ENCODE measurements at places on chromosomes 12 and 14.

DNA sequence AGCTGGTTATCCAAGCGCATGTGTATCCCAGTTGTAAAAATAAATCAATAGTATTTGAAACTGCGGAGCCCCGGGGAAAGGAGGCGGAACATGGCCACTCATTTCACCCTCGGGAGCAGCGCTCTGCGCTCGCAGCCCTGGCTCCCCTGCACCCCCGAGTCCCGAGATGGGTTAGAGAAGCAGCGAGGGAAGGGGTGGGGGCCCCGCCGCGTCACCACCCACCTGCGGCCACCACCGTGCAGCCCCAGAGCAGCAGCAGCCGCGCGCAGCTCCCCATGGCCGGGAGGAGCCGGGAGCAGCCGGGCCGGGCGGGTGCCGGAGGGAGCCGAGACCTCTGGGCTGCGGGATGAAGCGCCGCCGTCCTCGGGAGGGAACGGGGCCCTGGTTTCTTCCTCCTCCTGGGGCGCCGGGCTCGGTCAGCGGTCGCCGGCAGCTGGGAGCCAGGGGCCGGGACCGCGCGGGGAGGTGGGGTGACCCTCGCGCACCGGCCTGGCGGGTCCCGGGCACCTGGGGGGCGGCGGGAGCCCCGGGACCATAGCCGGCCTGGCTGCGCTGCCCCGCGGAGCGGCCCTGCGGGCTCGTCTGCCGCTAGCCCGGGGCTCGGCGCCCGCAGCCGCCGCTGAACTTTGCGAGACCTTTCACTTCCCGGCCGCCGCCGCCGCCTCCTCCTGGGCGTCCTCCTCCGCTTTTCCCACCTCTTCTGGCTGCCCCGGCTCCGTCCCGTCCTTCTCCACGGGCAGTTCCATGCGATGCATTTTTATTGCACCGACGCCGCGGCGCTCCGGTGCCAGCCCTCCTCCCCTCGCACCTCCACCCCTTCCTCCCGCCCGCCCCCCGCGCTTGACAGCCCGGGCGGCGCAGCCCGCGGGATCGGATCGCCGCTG is at the start of gene NTN4:
NTN4 (minus strand) TSS at position 732 of the 884 bp plus-strand sequence; CDS start at position 277, 455 bp downstream.
- peak; percentile 15 for DNase-seq

- no peak for DNase-seq
Measured at GRCh38 chr14:24236689-24237462, 4.1 kb downstream of the GMPR2 start.

- no peak for DNase-seq
Measured at GRCh38 chr14:75845136-75845804, 136.5 kb downstream of the TGFB3 start.

GRCh38 chr12:121483949-121484348 is 84.0 kb downstream of the RNF34 start:
- no peak for DNase-seq

GRCh38 chr12:113131556-113131955 is 4.0 kb downstream of the RASAL1 start:
- DNase-seq = no peak

- no peak for DNase-seq
Measured at GRCh38 chr12:5433845-5434646, 2.1 kb downstream of the NTF3 start.

DNA sequence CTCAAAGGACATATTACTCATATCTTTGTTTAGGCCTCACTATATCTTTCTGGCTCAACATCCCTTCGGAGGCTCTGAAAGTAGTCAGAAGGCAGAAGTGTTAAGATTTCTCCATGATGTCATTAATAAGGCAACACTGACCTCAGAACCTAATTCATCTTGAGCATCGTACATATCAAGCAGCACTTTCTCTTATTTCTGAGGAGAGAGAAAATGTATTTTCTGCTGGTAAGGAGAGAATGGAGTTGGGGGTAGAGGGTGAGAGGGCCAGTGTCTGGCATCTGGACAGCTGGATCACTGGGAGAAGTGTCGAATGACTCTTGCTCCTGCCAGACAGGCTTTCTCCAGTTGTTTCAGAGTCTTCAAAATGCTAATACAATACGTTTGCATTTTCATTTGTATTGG is 213.2 kb upstream of the PRICKLE1 start:
- no peak for DNase-seq

DNA sequence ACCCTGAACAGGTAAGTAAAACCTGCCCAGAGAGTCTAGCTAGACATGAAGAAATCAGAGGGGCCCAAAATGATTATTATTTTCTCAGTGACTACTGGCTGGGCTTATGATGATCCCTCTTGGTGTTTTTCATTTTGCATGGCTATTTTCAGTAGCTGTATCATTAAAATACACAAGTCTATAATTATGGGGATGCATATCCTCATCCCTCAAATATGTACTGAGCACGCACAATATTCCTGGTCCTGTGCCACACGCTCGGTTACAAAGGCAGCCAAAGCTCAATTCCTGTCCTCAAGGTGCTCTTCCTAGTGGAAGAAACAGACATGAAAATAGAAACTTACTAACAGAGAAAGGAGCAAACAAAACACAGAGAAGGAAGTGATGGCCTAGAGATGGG is 180.0 kb downstream of the DAD1 start:
- no peak for DNase-seq

DNA sequence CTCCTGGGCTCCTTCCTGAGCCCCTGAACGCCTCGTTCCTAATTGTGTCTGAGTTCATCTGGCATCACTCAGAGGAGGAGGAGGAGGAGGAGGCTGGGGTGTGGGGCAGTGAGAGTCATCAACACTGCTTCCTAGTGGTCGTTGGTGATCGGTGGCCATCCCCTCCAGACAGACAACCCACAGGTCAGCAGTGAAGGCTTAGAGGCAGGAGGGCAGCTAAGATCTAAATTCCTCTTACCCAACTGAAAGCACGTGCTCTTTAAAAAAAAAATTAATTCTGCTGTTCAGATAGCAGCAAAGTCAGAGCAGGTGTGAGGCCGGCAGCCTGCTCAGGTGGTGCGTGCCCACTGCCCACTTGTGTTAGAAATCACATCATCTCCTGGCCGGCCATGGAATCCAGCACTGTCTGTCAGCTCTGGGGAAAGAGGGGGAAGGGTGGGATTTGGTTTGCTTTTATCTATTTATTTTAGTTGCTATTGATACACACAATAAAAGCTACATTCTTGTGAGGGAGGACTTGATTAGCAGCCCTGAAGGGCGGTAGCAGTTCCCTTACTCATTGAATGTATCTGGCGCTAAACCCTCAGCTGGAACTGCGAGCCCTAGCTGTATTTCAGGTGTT is 46.6 kb downstream of the PPP2R5C start:
- DNase-seq = no peak

DNA sequence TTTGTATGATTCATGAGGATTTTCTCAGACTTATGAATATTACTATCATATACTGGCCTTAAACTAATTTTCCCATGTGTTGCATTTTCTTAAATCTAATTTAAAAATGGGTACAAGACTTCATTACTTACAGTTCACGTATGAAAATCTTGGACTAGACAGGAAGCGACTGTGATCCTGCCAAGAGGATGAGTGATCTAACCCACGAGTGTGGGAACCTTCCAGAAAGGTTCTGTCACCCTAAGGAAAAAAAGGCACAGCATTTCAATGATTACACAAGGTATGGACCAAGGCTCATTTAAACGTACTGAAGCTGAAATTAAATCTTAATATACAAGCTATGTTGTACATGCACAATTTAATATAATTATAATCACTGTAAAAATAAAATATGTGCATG is 293.5 kb upstream of the DIO2 start:
- DNase-seq = no peak

GRCh38 chr12:39616251-39616650 is 3.4 kb downstream of the ABCD2 start:
- no peak for DNase-seq

- no peak for DNase-seq
Measured at GRCh38 chr14:104731320-104732294, 7.6 kb downstream of the ADSS1 start.

- DNase-seq = no peak
Measured at GRCh38 chr12:127422935-127423566, 843.9 kb upstream of the TMEM132C start.

DNA sequence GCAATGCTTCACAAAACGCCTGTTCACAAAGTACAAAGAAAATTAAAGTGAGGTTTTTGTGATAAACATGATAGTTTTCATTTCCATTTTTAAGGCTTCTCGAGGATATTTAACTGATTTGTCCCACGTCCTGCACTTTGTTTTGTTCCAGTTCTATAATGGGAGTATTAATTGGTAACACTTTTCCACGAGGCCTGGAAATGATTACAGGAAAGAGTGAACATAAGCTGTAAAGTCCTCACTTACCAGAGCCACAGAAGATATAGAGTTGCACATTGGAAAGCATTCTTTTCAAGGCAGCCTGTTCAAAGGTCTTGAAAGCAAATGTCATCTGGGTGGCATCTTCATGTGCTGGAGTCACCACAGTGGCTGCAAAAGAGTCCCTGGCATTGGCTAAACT is 1236.6 kb downstream of the BCL11B start:
- no peak for DNase-seq

- peak; percentile 92 for DNase-seq
Measured at GRCh38 chr12:124745891-124746570, 117.6 kb downstream of the SCARB1 start.

GRCh38 chr12:45425426-45425825 is 209.5 kb downstream of the ANO6 start:
- no peak for DNase-seq

- DNase-seq = no peak
Measured at GRCh38 chr14:20198991-20199390, 8.3 kb downstream of the OR11G2 start.

GRCh38 chr12:69338120-69338859 is 9.9 kb upstream of the LYZ start:
- DNase-seq = no peak

DNA sequence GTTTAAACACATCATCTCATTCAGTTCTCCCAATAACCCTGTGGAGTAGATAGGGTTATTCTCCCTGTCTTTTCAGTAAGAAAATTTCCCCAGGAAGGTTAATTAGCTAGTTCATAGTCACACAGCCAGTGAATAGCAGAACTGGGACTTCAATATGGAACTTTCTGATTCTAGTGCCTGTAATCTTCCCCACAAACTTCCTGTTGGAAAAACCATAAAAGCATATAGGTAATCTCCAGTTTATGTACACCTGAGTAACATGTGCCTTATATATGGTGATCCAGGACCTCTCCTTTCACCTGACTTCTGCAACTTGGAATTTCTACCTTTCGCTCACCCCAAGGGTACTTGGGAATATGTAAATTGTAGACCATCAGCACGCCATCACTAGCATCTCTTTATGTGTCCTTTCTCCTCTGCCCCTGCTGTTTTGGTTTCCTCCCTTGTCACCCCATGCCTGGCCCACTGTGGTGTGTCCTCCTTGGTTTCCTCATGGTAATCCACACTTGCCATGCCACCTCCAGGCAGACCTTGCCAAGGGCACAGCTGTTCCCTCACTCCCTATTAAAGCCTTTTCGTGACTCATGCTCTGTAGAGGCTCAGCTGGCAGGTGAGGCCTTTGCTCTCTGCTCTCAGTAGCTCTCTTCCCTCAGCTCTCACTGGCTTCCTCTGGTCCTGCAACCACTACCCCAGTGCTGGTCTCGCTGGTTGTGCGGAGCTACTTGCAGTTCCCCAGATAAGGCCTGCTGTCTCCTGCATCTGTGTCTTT is 16.7 kb downstream of the TBC1D30 start:
- no peak for DNase-seq

GRCh38 chr14:65949711-65950516 is 536.3 kb upstream of the CCDC196 start:
- no peak for DNase-seq

DNA sequence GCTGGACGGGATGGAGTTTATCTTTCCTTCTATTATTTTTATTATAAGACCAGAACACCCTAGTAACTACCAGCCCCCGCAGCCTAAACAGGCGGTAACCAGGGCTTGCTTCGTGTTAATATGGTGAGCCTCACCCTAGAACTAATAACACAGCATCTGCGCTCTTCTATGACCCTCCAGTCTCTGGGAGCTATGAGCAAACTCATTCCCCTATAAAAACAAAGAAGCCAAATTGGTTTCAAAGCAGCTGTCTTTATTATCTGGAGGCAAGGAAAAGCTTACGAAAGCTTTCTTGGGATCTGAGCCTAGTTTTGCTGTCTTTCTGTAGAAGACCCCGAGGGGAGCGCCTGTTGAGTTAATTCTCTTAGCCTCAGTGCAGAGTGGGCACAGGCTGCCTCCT is 85.0 kb downstream of the TBX5 start:
- no peak for DNase-seq

DNA sequence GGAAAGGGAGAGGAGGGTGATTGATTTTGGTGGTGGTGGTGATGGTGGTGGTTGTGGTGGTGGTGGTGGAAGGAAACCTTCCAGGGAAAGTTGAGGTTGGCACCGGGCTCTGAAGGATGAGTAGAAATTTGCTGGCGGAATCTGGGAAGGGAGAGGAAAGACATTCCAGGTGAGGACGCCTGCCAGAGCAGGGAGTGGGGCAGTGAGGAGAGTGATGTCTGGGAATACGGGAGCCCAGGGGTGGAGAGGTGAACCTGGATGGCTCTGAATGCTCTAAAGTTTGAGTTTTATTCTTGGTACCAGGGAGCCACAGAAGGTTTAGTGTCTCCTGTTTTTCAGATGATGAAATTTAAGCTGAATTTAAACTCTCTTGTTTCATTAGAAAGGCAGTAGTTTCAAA is 16.0 kb downstream of the CHST11 start:
- no peak for DNase-seq

- no peak for DNase-seq
Measured at GRCh38 chr12:24057920-24058476, 108.5 kb upstream of the SOX5 start.

- no peak for DNase-seq
Measured at GRCh38 chr12:122137681-122138080, 36.3 kb downstream of the IL31 start.

DNA sequence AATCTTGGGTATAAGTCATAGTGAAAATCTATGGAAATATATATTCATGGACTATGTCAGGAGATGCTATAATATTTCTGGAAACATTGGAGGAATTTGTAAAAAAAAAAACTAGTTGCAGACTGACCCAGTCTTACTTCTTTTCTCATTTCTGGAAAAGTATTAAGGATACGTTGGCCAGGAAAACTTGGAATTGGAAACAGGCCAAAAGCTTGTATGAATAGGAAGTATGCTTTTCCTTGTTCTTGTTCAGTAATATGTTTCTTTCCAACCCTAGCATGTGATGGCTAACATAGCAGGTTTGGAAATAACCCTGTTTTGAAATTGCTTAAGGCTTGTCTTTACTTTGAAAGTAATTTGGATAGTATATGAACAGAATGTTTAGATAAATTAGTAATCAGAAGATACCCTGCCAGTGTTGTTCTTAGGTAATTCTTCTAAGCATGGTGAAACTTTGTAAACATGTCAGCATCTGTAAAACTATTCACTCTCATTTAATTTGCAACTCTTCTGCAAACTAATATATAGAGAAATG is 316.2 kb downstream of the NPAS3 start:
- no peak for DNase-seq

- DNase-seq = no peak
Measured at GRCh38 chr12:117766008-117766407, 202.8 kb downstream of the KSR2 start.

GRCh38 chr14:58560208-58560607 is 77.6 kb upstream of the DACT1 start:
- no peak for DNase-seq

DNA sequence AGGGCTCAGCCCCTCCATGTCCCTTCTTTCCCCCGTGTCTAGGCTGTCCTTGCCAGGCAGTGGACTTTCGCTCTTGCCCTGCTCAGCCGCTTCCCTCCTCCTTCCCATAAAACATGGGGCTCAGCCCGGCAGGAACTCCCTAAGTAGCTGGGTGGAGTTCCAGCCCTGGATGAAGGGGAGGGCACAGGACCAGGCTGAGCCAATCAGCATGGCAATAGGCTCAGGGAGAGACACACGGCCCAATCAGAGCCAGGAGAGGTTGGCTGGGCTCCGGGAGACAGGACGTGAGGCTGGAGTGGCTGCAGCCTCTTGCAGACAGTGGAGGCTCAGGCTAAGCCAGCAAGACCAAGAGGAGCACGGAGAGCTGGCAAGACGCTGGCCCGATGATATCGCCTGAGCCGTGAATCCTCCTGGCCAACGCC is 54.3 kb downstream of the GALNT9 start:
- peak; percentile 74 for DNase-seq

Data from left lung (tissue), 14 donors.